ENCODE measurements at places on chromosomes 7 and 10.

DNA sequence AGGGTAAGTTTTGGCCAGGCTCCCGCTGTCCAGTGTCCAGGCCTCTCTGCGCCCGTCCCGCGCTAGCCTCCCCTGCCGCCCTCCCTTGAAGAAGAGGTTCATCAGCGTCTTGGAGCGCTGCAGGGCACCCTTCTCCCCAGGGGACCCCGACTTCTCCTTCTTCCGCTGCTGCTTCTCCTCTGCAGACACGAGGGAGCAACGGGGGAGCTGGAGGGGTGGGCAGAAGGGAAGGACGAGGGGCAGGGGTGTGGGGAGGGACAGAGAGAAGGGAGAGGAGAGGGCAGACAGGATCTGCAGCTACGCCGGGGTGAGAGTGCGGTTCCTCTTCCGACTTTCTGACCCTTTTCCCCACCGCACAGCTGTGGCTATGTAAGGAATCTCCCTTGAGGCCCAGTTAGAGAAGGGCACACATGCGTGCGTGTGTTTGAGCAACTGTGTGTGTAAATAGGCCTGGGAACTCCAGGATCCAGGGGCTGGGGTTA, 12.8 kb downstream of the PDZD7 start:
- no peak for DNase-seq

- DNase-seq: no peak
Measured at GRCh38 chr7:11492307-11492706, 339.7 kb downstream of the THSD7A start.

- DNase-seq: no peak
Measured at GRCh38 chr7:26265065-26265464, 26.6 kb upstream of the SNX10 start.

DNA sequence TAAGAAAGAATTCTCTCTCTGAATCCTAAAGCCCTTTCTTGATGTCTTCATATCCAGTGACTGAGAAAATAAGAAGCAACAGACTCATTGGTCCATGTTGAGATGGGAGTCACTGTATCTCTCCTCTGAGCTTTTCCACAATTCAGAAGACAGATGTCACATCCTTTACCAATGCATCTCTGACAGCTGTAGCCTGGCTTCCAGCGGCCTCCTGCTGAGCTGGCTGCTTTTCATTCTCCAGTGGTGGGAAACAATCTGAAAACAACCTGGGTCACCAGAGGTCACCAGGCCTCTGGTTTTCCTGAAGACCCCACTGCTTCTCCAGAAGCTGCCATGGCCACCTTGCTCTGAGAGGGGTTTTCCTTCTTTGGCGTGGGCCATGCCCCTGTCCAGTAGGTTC, 18.3 kb upstream of the RPA3 start:
- DNase-seq: no peak

DNA sequence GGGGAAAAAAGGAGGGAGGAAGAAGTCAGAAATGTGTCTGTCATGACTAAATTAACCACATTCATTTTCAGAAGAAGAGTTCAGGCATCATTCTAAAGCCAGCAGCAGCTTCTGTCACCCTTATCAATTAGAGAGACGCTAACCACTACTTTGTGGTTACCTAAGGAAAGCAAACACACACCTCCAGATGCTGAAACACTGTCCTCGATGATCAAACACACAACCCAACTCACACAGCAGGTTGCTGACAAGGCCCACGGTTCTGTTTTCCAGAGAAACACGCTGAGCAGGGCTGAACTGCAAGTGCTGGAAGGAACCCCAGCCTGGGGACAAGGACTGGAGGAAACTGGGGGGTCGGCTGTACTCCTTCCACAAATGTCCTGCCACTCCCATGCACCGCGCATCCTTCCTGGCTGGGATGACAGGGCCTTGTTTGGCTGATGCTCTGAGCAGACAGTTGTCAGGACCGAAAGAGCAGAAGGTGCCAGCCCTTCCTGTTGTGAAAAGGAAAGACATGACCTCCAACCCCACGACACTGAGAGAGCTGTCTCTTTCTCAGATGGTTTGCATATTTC, 36.6 kb downstream of the PRKCQ start:
- DNase-seq: no peak

DNA sequence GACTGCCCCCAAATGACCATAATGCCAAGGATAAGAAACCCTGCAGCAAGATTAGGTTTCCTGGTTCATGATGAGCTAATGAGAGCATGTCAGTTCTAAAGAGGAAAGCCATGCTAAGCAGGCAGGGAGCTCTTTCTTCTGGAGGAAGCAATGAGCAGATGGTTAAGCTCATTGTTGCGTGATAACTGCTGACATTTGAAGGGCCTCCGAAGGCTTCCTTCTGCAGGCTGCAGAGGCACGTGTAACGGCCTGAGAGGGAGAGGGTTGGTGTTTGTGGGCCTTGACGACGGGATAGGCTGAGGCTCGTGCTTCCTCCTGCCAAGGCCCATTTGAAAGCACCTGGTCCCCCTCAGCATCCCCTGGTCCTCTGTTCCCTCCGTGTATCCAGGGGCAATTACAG, 63.5 kb upstream of the BTBD16 start:
- no peak for DNase-seq

DNA sequence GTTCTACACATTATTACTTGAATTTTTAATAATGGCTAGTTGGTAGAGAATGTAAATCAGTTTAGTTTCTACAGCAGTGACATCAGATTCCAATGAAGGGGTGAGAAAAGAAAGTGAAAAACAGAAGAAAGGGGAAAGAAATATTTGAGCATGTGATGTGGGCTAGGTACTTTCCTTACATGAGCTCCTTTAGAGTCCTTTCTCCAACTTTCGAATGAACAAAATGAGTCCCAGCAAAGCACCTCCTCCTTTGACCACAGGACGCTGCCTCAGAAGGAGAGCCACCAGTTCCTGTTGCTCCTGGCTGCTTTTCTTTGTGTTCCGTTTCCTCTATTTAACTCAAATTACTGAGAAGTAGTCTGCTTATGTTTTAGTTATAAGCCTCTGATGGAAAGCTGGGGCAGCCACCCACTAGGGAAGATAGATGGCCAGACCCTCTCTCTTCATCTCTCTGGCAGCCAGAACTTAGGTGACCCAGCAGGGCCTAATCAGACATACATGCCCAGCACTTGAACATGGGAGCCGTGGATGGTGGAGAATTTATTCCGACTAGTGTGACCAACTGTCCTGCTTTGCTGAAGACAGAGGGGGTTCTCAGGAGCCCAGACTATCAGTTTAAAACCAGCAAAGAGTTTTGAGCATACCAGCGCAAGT, 82.4 kb upstream of the NME8 start:
- DNase-seq: no peak

GRCh38 chr10:94006591-94007550, 13.1 kb downstream of the PLCE1 start:
- no peak for DNase-seq

DNA sequence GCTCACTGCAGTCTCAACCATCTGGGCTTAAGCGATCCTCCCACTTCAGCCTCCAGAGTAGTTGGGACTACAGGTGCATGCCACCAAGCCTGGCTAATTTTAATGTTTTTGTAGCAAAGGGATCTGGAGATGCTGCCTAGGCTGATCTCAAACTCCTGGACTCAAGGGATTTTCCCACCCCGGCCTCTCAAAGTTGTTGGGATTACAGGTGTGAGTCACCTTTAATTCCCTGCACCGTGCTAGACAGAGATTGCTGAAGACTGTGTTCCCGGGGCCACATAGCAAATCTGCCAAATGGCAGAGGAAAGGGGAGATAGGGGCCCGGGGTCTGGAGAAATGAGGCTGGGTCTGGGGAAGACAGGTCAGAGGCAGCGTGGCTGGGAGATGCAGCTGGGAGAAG, 20.6 kb upstream of the PSMG3 start:
- no peak for DNase-seq

- no peak for DNase-seq
Measured at GRCh38 chr10:62016623-62017490, 115.4 kb downstream of the ARID5B start.

GRCh38 chr10:92839191-92840085, 8.9 kb upstream of the EXOC6 start:
- no peak for DNase-seq

DNA sequence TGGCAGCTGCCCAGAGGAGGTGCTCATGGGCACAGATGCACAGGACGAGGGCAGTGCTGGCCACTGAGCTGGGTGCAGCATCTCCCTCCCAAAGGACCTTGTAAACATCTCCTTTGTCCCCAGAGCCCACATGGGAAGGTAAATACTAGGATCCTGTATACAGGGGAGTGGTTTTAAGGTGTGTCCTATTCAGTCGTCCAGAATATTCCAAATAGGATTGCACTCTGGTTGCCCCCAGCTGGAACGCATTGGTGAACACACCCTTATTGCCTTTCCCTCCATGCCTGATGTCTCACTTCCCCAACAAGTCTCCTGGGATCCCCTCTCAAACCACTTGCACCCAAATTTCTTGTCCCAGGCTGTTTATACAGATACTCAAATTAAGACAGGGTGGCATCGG, 152.0 kb upstream of the PCBD1 start:
- DNase-seq: no peak

GRCh38 chr7:67777119-67777518, 780.5 kb downstream of the TYW1 start:
- no peak for DNase-seq

- no peak for DNase-seq
Measured at GRCh38 chr10:62234077-62234605, 34.5 kb downstream of the RTKN2 start.

- no peak for DNase-seq
Measured at GRCh38 chr10:11434324-11434723, 177.1 kb downstream of the USP6NL start.

DNA sequence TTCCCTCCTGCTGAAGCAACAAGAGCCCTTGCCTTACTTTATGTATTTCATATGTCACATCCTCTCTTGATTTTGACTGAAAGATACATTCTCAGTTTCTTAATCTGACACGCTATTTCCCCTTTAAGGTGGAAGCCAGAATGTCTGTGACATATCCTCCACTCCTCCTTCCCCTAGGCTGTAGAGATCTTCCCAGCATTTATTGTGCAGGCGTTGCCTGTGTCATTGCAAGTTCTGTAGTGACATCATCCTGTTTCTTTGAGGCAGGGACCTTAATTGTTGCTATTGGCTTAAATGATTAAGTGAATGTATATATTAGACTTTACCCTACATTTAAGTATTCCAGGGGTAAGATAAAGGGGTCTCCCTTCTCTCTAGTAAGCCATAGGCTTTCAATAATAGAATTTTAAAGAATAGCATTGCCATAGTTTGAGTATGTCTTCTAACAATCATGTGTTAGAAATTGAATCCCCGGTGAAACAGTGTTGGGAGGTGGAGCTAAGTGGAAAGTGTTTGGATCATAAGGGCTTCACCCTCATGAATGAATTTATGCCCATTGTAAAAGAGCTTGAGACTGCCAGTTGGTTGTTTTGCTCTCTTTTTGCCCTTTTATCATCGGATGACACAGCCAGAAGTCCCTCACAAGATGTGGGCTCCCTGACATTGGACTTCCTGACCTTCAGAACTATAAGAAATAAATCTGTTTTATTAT, 189.5 kb upstream of the CDC14C start:
- no peak for DNase-seq

DNA sequence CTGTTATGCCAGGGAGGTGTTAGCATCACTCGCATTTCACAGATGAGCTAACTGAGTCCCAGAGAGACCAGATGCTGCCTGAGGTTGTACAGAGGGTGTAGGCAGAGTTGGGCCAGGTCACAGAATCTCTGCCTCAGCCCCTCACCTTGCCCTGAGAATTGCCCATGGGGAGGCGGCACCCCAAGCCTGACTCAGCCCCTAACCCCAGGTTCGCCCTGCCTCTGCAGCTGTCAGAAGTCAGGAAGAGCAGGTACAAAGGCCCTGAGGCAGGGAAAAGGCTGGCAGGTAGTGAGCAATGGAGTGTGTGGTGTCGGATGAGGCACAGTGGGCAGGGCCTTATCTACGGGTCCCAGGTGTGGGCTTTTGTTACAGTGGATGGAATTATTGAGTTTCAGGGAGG, 79.4 kb downstream of the MYL10 start:
- DNase-seq: no peak

DNA sequence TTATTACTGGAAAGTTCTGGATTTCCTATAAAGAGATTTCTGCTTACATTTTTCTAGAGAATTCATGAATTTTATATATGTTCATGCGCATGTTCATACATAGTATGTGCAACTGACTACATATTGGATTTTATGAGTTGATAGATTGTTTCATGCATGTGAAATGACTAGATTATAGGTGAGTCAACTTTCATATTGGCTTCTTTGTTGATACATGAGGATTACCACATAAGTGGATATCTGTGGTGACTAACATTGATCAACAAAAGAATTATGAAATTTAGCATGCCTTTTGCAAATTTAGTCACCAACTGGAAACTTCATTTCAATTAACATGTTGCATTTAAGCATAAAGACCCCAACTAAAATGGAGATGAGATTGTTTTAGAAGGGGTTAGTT, 99.0 kb downstream of the GNAT3 start:
- DNase-seq: no peak

DNA sequence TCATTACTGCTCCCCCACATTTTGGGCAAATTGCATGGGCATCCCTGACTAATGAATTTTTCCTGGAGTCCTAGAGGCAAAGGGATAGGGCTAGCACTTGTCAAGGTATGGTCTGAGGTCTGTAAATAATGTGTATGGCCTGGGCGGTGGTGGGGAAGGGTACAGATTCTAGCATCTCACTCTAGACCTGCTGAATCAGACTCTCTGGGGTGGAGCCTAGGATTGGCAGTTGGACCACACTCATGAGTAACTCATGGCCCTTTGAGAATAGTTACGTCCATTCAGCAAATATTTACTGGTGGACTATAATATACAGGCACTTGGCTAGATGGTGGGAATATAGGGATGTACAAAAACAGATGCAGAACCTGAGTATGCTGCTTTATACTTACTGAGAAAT, 118.0 kb downstream of the CELF2 start:
- no peak for DNase-seq

DNA sequence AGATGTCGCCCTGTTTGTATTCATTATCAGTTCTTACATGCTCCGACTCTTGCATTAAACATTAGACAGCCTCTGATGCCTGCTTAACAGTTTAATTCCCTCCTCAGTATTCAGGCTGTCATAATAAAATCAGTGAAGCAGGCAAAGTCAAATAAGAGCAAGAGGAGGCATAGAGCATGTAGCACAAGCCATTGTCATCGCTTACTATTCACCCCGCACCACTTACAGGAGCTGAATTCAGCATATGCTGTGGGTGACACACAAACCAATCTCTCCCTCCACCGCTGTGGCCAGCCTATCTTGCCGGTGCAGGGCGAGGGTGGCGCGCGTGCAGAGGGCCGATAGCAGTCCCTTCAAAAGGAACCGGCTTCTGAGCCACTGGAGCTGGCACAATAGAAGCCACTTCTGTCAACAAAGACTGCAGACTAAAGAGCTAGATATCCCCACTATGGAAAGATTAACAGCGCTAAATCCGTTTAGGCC, 433.2 kb upstream of the MGMT start:
- DNase-seq: no peak

DNA sequence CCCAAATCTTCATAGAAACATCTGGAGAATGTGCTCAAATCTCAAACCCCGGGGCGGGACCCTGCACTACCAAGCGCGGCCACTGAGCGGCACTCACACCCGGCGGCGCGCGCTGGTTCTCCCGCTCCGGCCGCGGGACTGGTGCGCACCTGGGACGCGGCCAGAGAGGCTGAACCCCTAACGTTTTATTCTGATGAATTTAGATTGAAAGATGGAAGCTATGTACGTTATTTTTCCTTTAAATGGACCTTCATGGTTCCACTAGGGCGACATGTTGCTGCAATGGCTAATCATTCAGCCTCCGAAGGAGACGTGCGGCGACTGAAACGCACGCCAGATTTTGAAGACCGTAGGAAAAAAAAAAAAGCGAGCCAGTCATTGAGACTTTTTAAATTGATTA, 107.0 kb upstream of the INSIG1 start:
- DNase-seq: no peak
